ENCODE measurements at places on chromosomes 13 and 19.

DNA sequence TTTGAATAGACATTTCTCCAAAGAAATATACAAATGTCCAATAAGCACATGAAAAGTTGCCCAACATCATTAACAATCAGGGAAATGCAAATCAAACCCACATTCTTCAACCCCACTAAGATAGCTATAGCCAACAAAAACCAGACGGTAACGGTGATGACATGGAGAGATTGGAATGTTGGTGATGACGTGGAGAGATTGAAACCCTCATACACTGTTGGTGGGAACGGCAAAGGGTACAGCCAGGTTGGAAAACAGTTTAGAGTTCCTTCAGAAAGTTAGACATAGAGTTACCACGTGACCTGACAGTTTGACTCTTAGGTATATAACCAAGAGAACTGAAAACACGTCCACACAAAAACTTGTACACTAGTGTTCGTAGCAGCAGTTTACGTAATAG lies 48.1 kb downstream of the TNFRSF19 start:
- DNase-seq: no peak

DNA sequence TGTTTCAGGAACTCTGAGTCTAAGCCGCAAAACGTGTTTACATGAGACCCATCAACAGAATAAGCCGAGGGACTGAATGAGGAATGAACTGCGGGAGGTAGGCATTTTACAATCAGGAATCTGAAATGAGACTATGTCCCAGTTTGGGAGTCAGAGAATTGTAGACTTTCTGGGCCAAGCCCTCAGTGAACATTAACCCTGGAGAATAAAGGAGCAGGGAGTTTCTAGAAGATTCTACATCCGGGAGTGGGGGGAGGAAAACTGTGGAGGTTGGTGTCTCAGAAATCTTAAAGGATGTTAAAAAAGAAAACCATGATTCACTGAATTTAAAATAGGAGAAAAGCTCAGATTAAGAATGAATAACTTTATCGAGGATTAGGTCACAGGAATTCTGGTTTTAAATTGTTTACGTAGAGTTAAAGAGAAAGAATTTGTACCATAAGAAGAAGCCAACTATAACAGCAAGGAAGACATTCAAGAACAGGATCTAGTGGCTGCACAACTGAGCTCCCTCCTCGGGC lies 18.5 kb downstream of the RFX2 start:
- DNase-seq: no peak

- DNase-seq: no peak
Measured at GRCh38 chr13:40275636-40276035, 390.8 kb downstream of the FOXO1 start.

- peak; percentile 7 for DNase-seq
Measured at GRCh38 chr13:26600343-26600742, 42.9 kb downstream of the WASF3 start.

DNA sequence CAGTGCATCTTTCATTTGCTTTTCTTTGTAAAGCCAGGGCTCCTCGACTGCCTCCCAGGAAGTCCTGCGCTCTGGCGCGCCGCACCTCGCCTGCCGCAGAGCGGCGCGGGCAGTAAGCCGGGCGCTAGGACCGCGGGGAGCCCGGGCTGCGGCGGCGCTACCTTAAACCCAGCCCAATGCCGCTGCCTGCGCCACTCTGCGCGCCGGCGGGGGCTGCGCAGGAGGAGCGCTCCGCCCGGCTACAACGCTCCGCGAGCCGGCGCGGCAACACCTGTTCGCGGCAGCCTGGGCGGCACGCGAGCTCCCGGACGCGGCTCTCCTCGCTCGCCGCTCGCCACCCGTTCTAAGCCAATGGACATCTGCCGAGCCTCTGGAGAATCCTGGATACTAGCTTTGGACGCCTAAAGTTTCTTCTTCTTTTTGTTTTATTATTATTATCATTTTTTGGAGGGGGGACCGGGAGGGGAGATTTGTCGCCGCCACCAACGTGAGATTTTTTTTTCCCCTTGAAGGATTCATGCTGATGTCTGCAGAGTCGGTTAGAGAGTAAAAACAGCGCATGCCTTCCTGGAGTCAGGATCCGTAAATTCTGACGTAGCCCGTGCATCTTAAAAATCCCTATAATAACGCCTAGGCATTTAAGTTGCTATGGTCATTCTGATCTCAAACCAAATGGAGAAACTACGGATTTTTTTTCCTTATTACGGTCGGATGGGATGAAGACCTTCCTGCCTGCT lies at the start of gene FGF9:
FGF9 (plus strand) TSS at position 191 of the 737 bp plus-strand sequence. CDS start 840 bp downstream, outside the sequence.
- peak; percentile 74 for DNase-seq

DNA sequence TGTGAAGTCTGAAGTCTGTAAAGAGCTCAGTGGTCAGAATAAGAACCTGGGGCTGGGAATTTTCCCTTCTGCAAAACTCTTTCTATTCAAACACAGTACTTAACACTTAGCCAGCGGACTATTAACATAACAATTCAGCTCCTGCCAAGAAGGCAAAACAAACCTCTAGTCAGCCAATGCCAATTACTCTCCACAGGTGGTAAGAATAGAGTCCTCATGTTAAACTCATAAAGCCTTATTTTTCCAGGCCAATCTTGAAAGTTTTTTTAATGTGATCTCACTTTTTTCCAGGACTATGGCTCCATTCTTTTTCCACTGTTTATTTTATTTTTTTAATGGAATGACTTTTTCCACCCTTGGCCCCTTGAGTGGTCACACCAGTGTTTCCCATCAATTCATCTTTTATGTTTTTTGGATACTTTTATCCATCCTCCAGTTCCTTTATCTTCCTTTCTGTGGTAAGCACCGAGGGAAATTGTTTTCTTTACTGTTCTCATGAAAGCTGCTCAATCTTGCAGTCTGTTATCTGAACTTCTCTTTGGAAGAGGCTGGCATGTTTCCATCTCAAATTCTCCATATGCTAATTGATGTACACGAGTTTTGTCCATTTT lies 217.3 kb downstream of the LHFPL6 start:
- DNase-seq: peak; percentile 66

- DNase-seq: peak; percentile 60
Measured at GRCh38 chr19:58021541-58022282, 12.1 kb upstream of the ZSCAN1 start.

DNA sequence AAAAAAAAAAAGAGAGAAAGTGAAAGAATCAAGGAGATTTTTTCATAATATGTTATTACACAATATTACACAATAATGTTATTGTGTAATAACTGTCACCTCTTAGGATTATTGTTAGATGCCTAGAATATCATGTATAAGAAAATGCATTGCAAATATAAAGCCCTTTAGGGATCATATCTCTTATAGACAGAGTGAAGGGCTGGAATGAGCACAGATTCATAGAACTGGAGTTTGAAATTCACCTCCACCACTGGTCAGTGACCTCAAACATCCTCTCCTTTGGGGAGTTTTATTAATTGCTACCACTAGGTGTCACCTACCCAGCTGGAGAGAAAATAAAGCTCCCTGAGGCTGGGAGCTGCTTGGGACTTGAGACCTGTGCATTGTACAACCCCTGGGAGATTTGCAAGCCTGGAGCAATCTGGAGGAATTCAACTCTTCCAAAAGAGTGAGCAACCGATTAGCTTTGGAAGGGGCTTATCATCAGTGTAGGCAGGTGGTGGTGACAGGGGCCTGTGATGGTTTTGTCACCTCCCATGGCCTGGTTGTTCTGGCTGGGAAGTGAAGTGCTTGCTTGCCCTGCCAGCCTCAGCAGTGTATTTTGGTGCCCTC lies 30.3 kb upstream of the FRY start:
- DNase-seq: no peak

GRCh38 chr13:112968910-112969691 lies at the start of gene MCF2L:
Gene MCF2L, plus strand, starts transcription at chr13:112969214. Its CDS starts 166 bp downstream, at chr13:112969380.
- peak; percentile 91 for DNase-seq

DNA sequence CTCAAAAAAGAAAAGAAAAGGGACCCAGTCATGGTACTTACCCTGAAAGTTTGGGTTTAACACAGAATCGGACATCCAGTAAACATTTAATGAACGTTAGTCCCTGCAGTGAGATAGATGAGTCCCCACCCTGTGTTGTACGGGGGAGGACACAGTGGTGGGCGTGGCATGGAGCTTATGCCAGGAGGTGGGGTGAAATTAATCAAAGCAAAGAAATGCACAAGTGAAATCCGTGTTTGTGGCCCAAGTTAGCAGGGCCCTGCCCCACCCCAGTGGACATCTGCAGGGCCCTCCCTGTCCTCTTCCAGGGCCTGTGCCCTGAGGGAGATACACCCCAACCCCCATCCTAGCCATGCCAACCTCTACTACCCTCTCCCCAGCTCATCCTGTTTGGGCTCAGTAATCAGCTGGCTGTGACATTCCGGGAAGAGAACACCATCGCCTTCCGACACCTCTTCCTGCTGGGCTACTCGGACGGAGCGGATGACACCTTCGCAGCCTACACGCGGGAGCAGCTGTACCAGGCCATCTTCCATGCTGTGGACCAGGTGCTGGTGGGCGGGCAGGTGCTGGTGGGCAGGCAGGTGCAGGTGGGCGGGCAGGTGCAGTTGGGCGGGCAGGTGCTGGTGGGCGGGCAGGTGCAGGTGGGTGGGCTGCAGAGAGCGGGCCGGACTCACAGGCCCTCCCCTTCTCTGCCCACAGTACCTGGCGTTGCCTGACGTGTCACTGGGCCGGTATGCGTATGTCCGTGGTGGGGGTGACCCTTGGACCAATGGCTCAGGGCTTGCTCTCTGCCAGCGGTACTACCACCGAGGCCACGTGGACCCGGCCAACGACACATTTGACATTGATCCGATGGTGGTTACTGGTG lies 3.9 kb downstream of the MCOLN1 start:
- no peak for DNase-seq

DNA sequence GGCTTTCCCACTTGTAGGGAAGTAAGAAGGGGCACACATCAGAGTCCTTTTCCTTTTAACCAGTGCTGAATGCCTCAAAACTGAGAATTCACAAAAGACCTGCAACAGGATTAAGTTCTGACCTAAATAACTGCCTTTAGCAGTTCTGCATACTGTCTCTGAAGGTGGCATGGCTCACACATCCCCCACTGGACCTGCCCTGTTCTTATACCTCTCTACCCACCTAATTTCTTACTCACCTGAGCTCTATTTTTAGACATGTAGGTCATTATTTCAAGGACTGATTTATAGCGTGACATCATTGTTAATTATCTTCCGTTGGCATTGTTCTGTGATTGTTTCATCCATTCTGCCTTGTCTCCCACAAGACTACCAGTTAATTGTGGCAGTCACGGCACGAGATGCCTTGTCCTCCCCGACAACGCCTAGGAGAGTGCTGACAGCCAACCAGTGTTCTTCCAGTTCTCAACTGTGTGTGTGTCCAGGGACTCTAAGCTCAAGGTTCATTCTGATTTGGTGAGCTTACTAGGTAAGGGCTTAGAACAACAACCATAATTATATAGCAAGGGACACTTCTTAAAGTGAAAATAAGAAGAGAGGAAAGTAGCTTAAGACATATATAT lies 27.1 kb upstream of the UBL3 start:
- no peak for DNase-seq

- DNase-seq: no peak
Measured at GRCh38 chr13:40101708-40102359, 446.4 kb downstream of the COG6 start.

GRCh38 chr13:66349966-66350365 lies 880.2 kb downstream of the PCDH9 start:
- no peak for DNase-seq

- DNase-seq: no peak
Measured at GRCh38 chr19:46205183-46205984, 24.2 kb upstream of the IGFL1 start.

GRCh38 chr19:3573162-3573857 lies 566 bp downstream of the HMG20B start:
- DNase-seq: no peak

- no peak for DNase-seq
Measured at GRCh38 chr19:9295411-9295849, 14.2 kb downstream of the ZNF699 start.

DNA sequence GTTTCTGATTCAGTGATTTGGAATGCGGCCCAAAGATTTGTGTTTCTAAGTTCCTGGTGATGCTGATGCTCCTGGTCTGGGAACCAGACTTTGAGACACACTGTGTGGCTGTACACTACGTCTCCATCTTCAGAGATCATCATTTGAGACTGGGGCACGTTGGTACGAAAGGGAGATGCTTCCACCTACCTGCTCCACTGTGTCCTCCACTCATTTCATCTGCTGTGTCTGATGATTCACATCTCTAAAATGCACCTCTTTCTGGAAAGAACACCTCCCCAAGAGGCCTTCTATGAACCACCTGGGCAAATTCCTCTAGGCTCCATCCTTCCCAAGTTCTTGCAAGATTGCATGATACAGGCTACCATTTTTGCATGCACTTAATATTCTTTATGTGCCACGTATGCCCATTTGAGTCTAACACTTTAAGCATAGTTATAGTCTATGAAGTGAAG lies 58.6 kb downstream of the ERCC5 start:
- no peak for DNase-seq

GRCh38 chr19:13181747-13182388 lies 31.7 kb downstream of the IER2 start:
- DNase-seq: peak; percentile 79

DNA sequence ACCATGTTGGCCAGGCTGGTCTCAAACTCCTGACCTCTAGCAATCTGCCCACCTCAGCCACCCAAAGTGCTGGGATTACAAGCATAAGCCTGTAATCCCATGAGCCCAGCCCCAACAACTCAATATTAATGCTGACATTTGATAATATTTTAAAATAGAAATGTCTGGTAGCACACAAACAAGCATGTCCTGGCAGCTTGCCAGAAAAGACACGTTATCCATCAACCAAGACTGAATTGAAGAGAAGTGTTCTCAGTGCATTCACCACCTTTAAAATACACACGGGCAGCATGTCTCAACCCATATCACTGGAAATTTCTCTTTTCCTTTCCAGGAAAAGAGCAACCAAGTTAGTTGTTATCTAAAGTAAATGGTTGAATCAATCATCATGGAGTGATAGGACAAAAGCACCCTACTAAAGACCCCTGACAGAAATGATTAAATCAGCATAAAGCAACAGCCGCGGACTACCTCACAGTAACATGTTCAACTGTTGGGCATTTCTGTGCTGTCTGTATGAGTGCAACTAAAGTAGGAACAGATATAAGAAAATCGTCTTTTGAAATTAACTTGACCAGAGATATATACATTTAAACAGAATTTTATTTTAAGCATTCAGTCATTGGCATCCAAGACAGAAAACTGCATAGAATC lies 25.0 kb downstream of the LHFPL6 start:
- no peak for DNase-seq

DNA sequence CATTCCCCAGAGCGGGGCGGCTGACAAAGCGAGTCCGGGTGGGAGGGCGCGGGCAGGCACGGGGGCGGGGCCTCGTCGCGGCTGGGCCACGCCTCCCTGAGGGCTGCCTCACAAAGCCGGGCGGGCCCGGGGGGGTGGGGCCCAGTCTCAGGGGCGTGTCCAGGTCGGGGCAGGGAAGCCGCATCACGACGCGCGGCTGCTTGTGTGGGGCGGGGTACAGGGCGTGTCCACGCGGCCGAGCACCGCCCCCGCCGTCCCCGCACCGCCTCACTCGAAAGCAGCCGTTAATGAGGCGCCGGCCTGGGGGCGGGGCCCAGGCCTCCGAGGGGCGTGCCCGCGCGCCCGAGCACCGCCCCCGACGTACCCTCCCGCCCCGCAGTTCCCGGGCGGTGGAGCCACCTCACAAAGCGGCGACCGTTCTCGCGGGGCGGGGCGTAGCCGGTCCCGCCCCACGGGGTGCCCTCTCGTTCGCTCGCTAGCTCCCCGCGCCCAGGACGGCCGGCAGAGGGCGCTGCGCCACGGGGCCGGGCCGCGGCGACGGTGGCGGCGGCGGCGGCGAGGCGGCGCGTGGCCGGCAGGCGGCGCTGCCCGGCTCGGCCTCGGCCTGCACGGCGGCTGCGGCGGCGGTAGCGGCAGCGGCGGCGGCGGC lies at the start of gene CARM1:
CARM1 (plus strand) TSS at position 599 of the 649 bp plus-strand sequence. CDS start 150 bp downstream, outside the sequence.
- DNase-seq: peak; percentile 98

GRCh38 chr13:35388441-35389355 lies 87.8 kb downstream of the MAB21L1 start:
- DNase-seq: peak; percentile 63

GRCh38 chr13:46529216-46529919 lies 23.6 kb upstream of the LRCH1 start:
- DNase-seq: no peak
